ENCODE measurements at places on chromosomes 16 and 17.
A peak's percentile ranks its signal among the peaks of the same experiment; 100 is the strongest.

GRCh38 chr16:86073763-86074493 lies 175.0 kb downstream of the IRF8 start:
- peak; percentile 23 for DNase-seq

DNA sequence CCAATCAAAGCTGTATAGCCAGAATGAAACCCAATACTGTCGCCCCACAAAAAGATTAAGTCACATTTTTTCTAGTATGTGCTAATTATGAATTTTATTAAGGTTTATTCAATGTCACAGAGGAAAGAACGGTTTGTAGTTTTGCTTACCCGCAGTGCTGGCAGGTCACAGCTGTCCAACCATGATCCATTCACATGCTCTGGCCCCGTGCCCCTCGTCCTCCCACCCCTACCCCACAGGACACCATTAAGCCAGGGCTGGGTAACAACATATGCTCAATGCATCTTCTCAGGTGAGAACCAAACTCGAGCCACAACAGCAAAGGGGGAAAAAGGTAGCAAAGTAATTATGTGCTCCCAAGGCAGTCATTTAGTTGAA lies 589 bp upstream of the FBF1 start:
- no peak for DNase-seq

DNA sequence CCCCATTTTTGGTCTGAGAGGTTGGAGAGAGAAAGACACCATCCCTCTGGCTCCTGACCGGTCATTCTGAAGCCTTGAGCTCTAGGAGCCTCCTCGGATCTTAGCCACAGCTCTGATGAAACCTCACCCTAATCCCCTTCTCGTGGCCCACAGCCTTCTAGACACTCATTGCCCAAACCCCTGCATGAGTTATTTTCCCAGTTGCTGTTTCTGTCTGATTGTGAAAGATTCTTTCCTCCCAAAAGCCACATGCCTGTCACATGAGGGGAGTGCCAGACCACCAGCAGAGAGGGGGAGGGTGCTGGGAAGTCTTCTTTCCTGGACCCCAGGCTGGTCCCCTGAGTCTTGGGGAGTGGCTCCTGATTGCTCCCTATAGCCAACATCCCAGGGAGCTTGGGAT lies 17.6 kb upstream of the ABR start:
- peak; percentile 41 for DNase-seq

- peak; percentile 47 for DNase-seq
Measured at GRCh38 chr16:27066668-27067537, at the start of gene C16orf82. TSS of gene C16orf82 (plus strand) at chr16:27066927.

Data from Right ventricle myocardium superior (tissue), 1 donor.